ENCODE measurements at places on chromosomes 5 and 9. TPM values are rescaled to one million over a fixed set of nuclear protein-coding genes. Genes with fewer than 3 reads are reported as not detected.

The CCL28 gene
- total RNA-seq = not detected

The LCN1 gene
- not detected for total RNA-seq

The F2RL2 gene
- 13.0 TPM for total RNA-seq

DNA sequence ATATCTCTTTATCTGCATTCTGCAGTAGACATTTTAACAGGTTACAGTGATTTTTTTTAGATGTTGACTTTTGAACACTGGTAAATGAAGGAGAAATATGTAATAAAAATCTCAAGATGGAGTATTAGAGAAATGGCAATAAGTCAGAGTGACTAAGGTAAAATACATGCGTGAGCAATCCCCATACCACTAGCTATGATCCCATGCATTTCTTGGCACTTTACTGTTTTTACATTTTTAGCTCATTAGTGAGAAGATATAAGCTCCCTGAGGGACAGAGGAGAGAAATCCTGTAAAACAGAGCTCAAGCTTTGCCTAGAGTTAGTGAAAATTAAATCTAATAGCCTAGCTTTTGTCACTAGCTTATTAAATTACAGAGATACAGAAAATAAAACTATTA, 181.9 kb upstream of the TRPM3 start:
- no peak overlapping the region for H3K27ac ChIP-seq
- H3K4me3 ChIP-seq = no peak overlapping the region
- H3K4me1 ChIP-seq = no peaks in the 10 kb centered on the region

DNA sequence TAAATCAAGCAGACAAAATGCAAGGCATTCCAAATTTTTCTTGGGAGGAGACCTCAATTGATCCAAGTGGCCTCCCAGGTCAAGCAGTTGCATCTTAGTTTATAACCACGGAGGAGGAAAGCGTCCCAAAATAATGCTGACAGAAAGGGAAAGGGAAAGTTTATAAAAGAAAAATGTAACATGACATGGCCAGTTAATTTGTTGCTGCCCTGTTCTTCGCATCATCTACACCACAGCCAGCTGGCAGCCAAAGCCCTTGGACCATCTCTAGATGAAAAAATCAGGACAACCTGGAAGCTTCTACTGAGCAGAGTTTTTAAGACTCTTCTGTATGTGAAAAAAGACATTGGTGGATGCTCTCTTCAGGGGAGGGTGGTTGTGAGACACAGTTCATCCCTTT, 128.8 kb upstream of the FBXL7 start:
- H3K27ac ChIP-seq = no peak overlapping the region
- H3K4me1 ChIP-seq = no peaks in the 10 kb centered on the region
- H3K27me3 ChIP-seq = peaks cover 19% of the 10 kb centered on the region
- no peaks in the 10 kb centered on the region for H3K36me3 ChIP-seq
- DNase-seq = no peak

GRCh38 chr5:142836048-142836447, 65.9 kb downstream of the ARHGAP26 start:
- H3K36me3 ChIP-seq = peaks cover 4% of the 10 kb centered on the region
- DNase-seq = no peak
- no peak overlapping the region for H3K27ac ChIP-seq
- H3K27me3 ChIP-seq = no peaks in the 10 kb centered on the region
- H3K4me3 ChIP-seq = no peak overlapping the region

GRCh38 chr9:8628791-8629190, 829.2 kb upstream of the DMAC1 start:
- H3K36me3 ChIP-seq = no peaks in the 10 kb centered on the region
- no peak for DNase-seq
- H3K4me1 ChIP-seq = no peaks in the 10 kb centered on the region

GRCh38 chr5:1324719-1325190, 20.1 kb downstream of the CLPTM1L start:
- H3K27me3 ChIP-seq = no peaks in the 10 kb centered on the region
- H3K27ac ChIP-seq = no peak overlapping the region
- peaks cover 22% of the 10 kb centered on the region for H3K4me1 ChIP-seq
- H3K4me3 ChIP-seq = no peak overlapping the region
- peaks cover 38% of the 10 kb centered on the region for H3K36me3 ChIP-seq

- peak overlapping the region; percentile 57 for H3K4me3 ChIP-seq
- no peaks in the 10 kb centered on the region for H3K27me3 ChIP-seq
- H3K4me1 ChIP-seq = peaks cover 51% of the 10 kb centered on the region
- DNase-seq = no peak
- peak overlapping the region; percentile 97 for H3K27ac ChIP-seq
Observed at GRCh38 chr9:129336601-129337331, 158.7 kb upstream of the IER5L start.
